Activated CD4-positive, alpha-beta T cell treated with anti-CD3 and anti-CD28 coated beads, Interleukin-2, amount 50 U/mL, for 1 hour (primary cell): ENCODE measurements at places on chromosomes 5 and 9.

GRCh38 chr9:15873573-15874177 lies 320.8 kb downstream of the CCDC171 start:
- no peak for DNase-seq

DNA sequence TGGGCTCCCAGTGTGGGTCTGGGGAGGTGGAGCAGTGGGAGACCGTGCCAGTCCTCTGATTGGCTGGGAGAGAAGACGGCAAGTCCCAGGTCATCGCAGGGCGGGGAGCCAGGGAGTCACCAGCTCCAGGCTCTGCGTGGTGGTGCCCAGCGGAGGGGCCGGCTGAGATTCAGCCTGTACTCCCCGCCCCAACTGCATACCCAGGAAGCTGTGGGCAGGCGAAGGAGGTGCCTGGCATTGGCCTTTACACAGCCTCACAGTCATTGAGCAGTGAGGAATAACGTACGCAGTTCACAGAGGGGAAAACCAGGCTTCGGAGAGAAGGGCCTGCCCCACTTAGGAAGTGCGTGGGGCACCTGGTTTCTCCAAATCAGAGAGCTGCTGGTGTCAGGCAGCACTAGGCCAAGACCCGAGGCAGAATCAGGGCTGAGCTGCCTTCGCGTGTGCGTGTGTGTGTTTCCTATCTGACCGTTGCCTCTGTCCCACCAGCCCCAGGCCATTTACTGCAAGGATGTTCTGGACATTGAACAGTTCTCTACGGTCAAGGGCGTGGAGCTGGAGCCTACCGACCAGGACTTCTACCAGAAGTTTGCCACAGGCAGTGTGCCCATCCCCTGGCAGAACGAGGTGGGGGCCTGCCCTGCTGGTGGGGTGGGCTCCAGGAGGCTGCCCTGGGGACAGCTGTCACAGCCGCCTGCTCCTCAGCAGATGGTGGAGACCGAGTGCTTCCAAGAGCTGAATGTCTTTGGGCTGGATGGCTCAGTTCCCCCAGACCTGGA lies 6.2 kb upstream of the PRR7 start:
- DNase-seq, result peak; percentile 48

- DNase-seq, result no peak
These were observed 52.3 kb downstream of the ARHGEF28 start for GRCh38 chr5:73678322-73678740.

- DNase-seq, result no peak
These were observed 30.3 kb upstream of the GRXCR2 start for GRCh38 chr5:145903113-145903512.

- no peak for DNase-seq
These were observed 27.4 kb downstream of the KIAA1191 start for GRCh38 chr5:176334031-176334770.

DNA sequence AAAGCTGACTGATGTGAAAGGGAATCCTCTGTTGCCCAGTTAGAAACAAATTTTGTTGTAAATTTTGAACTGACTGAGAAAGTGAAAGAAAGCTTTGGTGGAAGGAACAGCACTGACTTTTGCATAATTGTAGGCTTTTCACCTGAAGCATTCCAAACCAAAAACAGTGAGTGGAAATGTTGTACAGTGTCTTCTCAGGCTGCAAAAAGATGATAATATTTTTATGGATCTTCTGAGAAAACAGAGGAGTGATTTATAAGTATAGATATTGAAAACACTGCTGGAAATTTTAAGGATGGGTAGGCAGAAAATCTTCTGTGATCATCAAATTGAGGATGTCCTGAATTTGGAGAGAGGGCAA lies 40.0 kb downstream of the LURAP1L start:
- DNase-seq, result no peak

DNA sequence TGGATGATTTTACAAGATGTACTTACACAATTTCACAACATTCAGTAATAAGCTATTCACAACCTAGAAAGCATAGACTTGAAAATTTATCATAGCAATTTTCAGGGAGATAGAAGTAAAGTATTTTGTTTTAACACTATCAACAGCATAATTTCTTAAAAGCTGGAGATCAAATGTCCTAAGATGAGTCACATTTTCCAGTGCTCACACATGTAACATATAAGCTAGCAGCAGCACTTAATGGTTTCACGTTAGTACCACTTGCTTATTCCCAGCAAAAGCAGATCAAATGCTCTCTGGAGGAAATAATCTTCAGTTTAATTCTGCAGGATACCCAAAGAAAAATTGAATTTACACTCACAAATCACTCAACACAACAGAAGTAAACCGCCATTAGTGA lies 6.5 kb downstream of the OR13C8 start:
- DNase-seq, result no peak

- no peak for DNase-seq
These were observed 35.2 kb upstream of the SLC36A2 start for GRCh38 chr5:151382576-151382975.

GRCh38 chr5:58885260-58885659 lies 302.4 kb downstream of the RAB3C start:
- no peak for DNase-seq

DNA sequence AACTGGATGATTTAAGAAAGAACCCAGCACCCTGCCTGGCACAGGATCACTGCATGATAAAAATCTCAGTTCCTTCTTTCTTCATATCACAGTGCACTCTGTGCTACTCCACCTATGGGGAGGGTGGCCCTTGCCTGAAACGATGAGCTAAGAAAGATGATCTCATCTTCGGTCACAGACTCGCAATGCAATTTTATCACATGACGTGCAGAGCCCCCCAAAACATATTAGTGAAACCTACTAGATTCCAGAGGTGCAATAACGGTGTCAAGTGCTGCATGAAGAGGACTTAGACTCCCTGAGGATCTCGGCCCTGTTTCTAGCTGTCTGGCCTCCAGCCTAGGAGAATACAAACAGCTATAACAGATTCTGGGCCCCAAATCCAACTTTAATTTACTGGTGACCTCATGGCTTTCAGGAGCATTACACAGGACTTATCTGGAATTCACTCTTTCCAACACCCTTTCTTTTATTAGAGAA lies 104.0 kb downstream of the EBF1 start:
- no peak for DNase-seq

DNA sequence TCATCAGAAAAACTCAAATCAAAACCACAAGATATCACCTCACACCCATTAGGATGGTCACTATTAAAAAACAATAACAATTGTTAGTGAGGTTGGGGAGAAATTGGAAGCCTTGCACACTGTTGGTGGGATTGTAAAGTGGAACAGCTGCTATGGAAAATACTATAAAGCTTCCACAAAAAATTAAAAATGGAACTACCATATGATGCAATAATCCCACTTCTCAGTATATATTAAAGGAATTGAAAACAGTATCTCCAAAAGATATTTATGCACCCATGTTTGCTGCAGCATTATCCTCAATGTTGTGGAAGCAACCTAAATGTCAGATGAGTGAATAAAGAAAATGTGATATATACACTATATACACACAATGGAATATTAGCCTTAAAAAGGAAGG lies 14.5 kb upstream of the ADRA1B start:
- no peak for DNase-seq

DNA sequence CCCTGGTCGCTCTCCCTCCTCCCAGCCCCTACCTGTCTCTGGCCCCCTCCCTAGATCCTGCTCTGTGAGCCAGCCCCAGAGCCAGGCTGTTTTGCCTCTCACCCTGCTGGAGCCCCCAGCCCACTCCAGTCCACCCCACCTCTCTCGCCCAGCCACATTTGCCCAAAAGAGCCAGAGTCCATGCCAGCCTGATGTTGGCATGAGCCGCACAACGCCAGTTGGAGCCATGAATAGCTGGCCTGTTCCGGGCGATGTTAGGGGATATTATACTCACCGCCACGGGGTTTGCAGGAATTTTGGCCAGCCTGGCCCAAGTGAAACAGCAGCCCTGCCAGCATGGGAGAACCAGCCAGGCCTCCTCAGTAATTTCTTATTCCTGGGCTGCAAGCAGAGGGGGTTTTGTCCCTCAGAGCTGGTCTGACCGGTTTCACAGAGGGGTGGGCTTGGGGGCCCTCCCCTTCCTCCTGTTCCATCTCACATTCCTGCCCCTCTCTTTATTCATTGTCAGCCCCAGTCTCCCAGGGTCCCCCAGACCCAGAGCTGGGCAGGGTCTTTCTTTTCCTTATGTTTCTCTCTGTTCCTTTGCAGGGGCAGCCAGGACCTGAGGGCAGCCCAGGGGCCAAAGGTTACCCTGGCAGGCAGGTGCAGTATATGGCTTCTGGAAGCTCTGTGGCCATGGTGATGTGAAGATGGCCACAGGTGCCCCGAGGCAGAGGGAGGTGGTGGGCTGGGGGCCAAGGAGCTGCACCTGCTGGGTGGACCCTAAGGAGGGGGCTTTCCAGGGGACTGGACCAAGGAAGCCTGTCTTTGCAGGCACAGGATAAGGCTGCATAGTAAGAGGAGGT lies 50.1 kb downstream of the COL27A1 start:
- no peak for DNase-seq

DNA sequence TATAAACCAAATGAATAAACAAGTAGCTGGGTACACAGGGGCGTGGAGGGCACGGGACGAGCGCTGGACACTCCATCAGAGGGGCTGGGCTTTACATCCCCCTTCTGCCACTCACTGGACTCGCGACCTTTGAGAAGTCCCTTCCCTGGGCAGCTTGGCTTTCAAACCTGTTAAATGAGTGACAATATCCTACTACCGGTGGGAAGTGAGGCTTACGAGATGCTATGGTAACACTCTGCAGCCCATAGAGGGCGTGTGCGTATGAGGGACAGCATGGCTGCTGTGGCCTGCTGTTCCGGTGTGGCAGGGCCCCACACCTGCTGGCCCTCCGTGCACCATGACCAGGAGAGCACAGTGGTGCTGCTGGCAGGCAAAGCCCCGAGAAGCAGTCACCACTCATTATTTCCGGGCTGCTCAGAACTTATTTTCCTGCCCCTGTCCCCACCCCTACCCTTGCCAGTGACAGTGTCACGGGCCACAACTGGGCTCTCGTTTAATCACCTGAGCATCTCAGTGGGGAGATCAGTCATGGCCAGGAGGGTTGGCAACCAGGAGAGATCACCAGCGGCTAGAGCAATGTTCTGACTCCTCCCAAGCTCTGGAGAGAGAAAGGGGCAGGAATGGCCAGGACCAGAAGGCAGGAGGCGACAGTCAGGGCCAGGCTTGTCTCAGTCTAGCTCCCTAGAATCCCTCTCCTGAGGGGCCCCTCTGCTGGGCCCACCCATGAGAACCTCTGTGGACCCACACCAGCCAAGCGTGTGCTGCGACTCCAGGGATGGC lies 10.5 kb downstream of the CLTB start:
- DNase-seq, result no peak

GRCh38 chr9:136296434-136297015 lies 7.4 kb downstream of the CCDC187 start:
- no peak for DNase-seq

GRCh38 chr9:2859776-2860379 lies 16.0 kb upstream of the PUM3 start:
- DNase-seq, result peak; percentile 34

DNA sequence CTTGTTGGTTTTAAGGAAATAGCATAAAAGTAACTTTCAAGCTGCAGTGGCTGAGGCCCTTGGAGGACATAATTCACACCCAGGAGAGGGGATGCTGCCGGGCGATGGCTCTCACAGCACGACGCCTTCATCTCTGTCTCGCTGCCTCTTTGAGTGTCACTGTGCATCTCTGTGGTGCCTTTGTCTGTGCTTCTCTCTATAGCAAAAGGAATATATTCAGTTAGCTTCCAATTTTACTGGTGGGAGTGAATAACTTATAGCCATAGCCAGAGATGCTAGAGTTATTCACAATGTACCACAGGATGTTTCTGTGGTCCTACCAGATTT lies 276.7 kb downstream of the SYK start:
- no peak for DNase-seq

DNA sequence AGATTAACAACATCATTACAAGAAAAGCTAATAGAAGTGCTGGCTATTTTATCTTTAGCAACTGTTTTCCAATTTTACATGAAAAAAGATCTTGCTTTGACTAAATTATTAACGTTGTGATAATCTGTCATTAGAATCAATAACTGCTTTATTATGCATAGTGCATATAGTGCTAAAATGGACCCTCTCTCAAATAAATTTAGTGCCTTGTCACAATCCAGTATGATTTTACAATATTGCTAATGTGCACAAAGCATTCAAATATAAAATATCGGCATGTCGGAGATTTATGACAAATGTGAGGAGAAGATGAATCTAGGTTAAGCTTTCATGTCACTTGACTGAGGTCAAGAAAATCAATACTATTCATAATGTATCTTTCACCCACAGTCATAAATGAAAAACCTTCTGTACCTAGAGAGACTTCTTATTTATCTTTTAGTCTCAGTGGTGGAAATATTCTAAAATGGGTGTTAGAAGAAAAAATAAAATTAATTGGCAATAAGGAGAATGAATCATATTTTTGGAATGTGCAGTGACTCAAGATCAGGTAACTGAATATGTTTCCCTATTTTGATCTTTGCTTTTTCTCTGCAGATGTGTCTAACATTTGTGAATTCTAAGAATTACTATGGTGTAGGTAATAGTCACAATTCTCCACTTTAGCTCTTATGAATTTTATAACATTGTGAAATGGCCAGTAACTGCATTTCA lies 672.9 kb upstream of the GRAMD2B start:
- no peak for DNase-seq

DNA sequence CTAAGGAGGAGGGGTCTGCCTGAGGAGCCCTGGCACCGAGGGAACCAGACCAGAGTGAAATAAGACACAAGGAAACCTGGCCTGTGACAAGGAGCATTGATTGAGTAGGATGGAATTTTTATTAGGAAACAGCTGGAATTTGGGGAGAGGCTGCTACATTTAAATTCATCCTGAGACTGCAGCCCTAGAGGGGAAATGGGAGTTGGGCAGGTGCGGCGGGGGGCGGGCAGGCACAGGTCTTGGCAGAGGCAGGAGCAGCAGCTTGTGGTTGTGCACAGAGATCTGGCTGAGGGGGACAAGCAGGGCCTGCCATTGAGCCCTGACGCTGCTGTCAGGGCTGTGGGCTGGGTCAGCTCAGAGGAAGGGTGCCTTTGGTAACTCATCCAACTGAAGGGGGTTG lies 71.6 kb downstream of the PCDH1 start:
- DNase-seq, result no peak

DNA sequence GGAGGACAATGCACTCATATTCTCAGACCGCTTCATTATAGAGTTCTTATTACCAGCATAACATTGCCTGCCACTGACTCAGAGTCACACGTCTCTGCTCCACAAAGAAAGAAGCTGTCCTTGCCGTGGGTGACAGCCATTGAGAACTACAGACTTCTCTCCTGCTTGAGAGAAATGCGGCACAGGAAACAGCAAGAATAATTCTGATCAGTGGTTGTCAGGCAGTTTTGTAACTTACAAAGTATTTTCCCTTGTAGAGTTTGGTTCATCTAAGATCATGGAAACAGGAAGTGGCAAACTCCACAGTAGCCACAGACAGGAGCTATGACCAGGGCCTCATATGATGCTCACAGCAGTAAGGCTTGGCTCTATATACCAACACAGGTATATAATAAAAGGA lies 47.0 kb downstream of the KCNV2 start:
- no peak for DNase-seq

- DNase-seq, result no peak
These were observed 116.6 kb downstream of the PCSK1 start for GRCh38 chr5:96316487-96316886.
